Right atrium auricular region (tissue), 2 donors: ENCODE measurements at places on chromosomes 3 and 15.

DNA sequence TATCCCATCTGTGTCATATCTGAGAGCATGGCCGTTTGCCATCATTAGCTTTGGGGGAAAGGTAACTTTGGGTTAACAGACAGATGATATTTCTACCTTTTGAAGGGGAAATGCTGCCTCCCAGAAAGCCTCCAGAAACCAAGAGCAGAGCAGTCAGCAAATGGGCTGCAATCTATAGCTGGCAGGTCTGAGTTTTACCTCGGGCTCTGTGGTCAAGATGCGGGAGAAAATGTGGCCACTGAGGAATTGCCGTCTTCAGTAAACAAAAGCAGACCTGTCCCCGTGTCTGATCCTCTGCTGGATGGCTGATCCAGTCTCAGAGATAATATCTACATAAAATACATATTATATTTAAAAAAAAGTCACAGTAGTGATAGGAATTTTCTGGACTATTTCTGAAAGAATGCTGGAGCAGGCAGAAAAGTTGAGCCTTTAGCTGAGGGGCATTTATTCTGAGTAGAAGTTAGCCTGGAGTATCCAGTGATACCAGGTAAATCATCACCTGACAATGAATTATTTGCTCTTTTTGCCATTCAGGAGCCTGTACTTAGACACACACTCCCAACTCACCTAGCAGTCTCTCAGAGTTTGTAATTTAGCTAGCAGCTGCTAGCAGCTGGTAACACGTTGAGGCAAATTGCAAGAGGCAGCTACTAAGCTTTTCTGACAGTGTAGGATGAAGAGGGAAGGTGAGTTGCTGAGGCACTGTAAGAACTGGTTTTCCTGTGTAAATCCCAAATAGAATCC lies 285.3 kb upstream of the RARB start:
- no peak for DNase-seq

DNA sequence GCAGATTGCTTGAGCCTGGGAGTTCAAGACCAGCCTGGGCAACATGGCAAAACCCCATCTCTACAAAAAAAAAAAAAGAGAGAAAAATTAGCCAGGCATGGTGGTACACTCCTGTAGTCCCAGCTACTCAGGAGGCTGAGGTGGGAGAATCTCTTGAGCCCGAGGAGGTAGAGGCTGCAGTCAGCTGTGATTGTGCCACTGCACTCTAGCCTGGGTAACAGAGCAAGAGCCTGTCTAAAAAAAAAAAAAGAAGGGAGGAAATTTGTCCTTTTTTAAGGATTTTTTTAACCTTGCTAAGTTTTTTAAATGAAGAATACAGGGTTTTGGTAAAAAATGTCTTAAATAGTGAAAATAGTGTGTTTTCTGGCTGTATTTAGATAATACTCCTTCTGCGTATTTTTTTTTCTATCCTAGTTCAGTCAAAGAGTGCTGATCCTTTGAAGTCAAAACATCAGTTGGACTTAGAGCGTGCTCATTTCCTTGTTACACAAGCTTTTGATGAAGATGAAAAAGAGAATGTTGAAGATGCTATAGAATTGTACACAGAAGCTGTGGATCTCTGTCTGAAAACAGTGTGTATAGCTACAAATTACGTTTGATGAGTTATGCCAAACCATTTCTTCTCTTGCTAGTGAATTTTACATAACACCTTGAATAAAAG lies 11.1 kb downstream of the CAPN7 start:
- no peak for DNase-seq

GRCh38 chr3:25510797-25511196 lies 82.7 kb downstream of the RARB start:
- DNase-seq: no peak

DNA sequence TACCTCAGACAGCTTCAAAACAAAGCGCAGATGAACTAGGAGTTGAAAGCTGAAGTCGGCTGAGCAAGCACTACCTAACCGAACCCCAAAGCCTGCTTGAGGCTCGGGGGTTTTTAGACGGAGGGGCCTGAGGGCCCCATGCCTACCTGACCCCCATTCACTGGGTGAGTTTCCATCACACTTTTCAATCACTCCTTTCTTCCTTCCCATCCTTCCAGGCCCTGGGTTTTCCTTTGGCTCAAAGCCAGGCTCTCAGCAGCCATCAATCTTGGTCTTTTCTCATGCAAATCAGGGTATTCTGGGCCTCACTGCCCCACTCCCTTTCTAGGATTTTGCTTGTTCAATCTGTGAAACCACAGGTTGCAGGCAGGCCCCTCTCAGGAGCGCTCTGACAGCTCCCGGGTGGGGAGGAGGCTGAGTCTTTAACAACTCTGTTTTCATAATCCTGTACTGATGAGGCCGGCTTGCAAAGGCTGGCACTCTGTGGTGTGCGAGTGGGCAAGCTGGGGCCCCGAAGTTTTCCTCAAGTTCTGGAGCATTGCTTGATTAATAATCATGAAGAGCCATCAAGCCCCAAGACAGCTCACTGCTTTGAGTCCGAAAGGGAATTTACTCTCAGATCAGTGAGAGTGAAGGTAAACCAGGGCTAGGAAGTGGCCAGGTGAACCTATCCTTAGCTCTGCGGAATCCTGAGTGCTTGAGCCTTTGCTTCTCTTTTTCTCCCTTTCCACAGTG lies 97.6 kb downstream of the FRMD4B start:
- DNase-seq: no peak

DNA sequence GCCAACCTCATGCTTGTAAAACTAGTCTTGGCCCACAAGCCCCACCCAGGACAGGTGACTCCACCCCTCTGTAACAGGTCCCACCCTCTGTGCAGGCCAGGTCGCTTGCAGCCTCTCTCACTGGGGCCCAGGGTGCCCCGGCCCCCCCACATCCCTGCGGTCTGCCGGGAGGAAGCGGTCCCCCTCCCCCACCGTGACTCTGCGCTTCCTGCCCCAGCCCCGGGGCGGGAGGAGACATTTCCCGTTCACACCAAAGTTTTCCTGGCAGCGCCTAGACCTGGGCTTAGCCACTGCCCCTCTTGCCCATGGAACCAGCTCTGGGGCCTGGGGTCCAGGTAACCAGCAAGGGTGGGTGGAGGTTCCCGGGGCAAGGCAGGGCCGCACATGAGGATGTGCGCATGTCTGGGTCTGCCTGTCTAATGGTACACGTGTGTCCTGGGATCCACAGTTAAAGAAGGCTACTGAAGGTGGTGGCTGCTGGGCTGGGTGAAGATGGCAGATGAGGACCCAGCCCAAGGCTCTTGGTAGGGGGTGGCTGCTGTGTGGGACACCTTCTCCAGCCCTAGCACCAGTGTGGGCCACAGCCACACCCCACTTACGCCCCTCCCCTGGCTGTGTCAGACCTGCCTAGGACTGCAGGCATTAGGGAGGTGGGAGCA lies 8.4 kb downstream of the NBEAL2 start:
- no peak for DNase-seq

- DNase-seq: no peak
Measured at GRCh38 chr3:189237526-189237925, 65.8 kb downstream of the TPRG1 start.

- DNase-seq: no peak
Measured at GRCh38 chr3:107450254-107450893, 72.4 kb upstream of the BBX start.

DNA sequence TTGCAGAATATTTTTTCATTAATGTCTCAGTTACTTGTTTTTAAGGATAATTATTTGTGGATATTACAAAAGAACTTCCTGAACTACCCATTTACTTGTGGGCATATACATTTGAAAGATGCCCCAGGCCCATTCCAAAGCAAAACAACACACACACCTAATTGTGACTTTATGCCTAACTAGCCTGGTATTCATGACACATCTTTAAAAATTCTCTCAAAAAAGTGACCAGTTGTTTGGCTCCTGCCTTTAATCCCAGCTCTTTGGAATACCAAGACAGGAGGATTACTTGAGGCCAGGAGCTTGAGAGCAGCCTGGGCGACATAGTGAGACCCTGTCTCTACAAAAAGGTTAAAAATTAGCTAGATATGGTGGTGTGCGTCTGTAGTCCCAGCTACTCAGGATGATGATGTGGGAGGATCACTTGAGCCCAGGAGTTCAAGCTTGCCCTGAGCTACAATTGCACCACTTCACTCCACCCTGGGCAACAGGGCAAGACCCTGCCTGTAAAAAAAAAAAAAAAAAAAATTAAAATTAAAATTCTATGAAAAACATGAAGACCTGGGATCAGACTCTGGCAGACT lies 51.7 kb upstream of the SLC4A7 start:
- no peak for DNase-seq

GRCh38 chr3:158766364-158766763 lies 34.1 kb upstream of the RARRES1 start:
- DNase-seq: no peak

DNA sequence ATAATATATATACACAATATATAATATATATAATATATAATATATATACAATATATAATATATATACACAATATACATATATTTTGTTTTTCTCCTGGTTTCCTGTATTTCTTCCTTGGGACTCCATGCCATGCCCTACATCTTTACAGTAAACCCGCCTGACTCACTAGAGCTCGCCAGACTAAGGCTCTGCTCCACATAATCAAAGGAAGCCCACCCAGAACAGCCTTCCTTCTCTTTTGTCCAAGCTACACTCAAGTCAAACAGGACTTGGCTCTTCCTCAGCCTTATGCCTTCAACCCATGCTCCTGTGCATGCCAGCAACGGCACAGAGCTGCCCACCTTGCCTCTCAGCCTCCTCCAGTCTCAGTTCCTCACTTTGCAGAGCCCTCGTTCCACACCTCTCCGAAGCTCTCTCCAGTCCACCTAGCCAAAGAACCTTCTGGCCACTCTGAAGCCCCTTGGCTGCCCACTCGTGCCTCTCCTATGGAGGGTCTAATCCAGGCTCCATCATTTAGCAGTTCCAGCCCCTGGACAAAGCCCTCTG lies 109.1 kb downstream of the RFTN1 start:
- no peak for DNase-seq

DNA sequence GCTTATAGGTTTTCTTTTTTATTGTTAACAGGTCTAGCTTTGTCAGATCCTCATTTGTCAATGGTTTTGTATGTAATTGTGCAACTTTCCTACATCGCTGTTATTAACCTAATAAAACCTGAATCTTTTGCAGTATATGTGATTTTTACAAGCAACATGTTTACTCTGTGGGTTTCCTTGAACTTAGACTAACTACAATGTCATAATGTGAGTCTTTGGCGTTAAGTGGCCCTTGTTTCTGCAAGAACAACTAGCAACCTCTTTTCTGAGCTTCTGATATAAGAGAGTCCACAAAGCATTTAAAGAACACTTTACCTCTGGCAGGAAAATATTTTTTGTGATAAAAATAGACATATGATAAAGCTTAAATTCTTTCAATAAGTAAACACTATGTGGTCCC lies 230.3 kb upstream of the CFAP20DC start:
- no peak for DNase-seq

DNA sequence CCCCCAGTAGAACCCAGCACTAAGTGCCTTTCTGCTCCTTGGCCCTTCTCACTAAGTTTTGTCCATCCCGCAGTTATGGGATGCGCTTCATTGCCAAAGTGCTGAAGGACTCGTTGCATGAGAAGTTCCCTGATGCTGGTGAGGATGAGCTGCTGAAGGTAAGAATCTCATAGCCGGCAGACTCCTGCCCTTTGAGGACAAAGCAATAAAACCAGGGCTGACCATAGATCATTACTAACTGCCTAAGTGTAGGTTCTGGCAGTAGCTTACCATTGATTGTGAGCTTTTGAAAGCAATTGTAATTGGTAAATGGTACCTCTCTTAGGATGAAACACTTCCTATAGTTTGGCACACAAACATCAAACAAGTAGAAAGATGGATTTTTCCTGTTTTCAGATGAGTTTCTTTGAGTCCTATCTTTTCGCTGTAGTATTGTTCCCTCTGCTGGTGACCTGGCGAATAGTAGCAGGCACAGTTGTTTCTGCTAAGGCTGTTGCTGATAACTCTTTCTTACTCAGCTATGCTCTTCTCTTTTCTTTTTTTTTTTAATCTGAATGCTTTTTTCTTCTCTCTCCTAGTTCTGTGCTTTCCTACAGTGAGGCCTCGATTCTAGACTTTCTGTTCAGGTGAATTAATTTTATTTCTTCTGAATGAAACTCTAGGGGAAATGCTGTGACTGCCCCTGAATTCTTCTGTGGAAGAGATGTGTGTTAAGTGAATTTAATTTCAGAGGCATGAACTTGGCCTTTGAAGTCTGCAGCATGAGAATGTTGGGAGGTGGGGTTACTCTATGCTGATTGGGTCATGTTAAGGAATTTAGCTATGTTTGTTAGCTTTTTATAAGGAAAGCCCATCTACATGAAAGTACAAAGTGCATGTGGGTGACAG lies 47.4 kb upstream of the CRTC3 start:
- no peak for DNase-seq

- no peak for DNase-seq
Measured at GRCh38 chr15:51335538-51336410, 2.6 kb downstream of the CYP19A1 start.

DNA sequence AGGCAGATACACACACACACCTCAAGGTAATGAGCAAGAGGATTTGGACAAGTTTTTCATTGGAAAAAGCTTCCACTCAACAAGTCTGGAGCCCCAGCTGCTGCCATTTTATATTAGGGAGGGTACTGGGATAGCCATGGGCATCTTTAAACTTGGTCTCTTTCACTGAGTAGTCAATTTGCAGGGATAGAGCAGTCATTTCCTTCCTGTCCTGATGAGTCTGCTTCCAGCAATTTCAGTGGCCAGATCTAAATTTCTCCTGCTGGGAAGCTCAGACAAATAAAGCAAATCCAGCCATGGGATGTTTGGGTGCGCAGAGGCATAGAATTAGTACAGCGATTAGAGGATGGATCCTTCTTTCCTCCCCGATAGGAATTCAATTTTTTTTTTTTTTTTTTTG lies 874 bp upstream of the ERC2 start:
- no peak for DNase-seq

- no peak for DNase-seq
Measured at GRCh38 chr3:104911376-104911775, 455.3 kb upstream of the ALCAM start.

GRCh38 chr15:90844696-90845095 lies 23.7 kb upstream of the FURIN start:
- DNase-seq: no peak

DNA sequence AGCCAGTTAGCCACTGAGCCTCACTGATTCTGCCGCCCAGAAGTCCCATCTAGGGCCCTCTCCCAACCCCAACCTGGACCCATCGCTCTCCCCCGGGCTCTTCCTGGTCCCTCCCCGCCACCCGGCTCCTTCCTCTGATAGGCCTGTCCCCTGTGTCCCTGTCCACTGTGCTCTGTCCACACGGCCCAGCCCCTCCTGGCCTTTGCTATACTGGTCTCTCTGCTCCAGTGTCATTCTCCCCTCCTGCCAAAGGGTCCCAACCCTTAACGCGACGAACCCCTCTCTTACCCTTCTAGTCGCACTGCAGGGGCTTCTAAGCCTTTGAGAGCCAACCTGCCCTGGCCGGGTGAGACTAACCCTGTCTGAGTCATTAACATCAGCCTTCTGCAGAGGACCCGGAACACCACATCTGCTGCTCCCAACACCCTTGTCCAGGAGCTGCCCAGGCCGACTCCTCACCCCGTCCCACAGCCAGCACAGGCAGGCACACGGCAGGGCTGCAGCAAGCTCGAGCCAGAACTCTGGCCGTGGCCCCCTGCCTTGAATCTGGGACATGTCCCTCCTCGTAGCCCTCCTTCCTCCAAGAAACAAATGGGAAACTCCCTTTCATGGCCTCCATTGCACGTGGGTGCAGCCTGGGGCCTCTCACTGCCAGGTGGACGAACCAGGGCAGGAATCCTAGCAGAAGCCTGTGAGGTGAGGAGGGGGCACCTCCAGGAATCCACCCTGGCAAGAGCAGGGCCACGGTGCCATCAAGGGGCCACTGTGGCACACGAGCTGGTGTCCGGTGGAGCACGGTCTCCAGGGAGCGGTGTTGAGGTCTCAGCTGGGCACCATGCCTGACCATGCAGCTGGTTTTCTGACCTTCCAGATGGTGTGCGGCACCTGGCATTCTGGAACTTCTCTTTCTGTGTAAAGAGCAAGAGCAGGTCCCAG lies 140.9 kb upstream of the IQSEC1 start:
- no peak for DNase-seq
